ENCODE measurements at places on chromosomes 4 and X.

GRCh38 chr4:151581570-151581969, 172.6 kb downstream of the FHIP1A start:
- no peaks in the 10 kb centered on the region for H3K36me3 ChIP-seq
- no peak overlapping the region for H3K4me3 ChIP-seq
- no peaks in the 10 kb centered on the region for H3K4me1 ChIP-seq
- no peak overlapping the region for H3K27ac ChIP-seq

DNA sequence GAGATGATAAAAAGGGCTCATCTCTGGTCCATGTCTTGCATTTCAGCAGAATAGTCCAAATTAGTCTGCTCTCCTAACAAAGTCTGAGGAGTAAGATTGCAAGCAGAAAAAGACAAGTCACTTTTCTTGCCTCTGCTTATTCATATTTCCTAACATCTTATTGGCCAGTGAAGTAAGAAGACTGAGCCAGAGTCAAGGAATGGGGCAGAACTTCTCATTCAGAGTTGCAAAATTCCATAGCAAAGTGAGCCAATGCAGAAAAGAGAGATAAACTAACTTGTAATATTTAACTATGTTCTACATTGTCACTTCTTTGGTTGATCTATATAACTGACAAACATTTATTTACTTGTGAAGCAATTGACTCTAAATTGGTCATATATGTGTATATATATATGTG, 2304.0 kb downstream of the ARAP2 start:
- no peaks in the 10 kb centered on the region for H3K4me1 ChIP-seq
- DNase-seq: no peak
- no peaks in the 10 kb centered on the region for H3K36me3 ChIP-seq
- H3K27ac ChIP-seq: no peak overlapping the region
- H3K4me3 ChIP-seq: no peak overlapping the region

DNA sequence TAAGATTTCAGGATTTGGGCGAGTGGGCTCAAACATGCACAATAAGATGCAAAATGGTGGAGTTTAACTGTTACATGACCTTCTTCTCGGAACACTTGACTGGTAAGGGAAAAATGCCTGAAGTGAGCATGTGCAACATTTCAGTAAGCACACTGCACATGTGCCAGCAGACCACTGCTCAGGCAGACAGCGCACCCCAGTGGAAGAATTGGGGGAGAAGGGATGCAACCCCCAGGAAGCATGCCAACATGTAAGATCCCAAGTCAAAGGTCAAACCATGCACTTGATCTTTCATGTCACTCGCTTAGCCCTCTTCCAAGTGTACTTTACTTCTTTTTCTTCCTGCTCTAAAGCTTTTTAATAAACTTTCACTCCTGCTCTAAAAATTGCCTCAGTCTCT, 256.3 kb downstream of the CENPC start:
- no peak overlapping the region for H3K27ac ChIP-seq
- no peaks in the 10 kb centered on the region for H3K36me3 ChIP-seq
- H3K4me3 ChIP-seq: no peak overlapping the region
- H3K4me1 ChIP-seq: no peaks in the 10 kb centered on the region
- no peak for DNase-seq
- no peaks in the 10 kb centered on the region for H3K27me3 ChIP-seq

DNA sequence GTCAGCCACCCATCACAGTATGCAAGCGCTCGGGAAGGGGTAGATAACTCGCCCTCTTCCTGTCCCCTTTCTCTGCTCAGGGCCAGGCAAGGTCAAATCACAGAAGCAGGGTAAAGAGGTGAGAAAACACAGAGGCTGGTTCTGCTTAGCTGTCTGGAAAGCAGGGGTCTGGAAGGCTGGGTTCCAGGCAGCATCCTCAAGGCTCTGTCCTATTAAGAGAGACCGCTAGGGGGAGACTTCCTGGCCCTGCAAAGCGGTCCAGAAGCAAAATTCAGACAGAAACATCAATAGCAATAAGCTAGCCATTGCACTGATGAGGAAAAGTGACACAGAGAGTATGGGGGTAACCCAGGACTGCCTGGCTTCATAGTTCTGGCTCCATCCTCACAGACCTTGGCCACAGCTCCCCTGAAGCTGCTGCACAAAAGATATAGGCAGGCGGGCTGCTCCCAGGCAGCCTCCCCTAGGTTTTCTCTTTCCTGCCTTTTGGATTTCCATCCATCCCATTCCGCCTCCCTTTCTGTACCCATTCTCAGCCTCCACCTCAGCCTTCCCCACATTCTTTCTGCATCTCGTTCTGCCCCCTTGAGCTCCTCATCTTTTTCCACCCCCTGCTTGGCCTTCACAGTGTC, 308.5 kb downstream of the EVC2 start:
- H3K4me3 ChIP-seq: no peak overlapping the region
- H3K4me1 ChIP-seq: no peaks in the 10 kb centered on the region
- no peak for DNase-seq
- H3K36me3 ChIP-seq: no peaks in the 10 kb centered on the region
- H3K27ac ChIP-seq: no peak overlapping the region

- no peak for DNase-seq
- no peak overlapping the region for H3K27ac ChIP-seq
- H3K4me1 ChIP-seq: peaks cover 17% of the 10 kb centered on the region
- H3K36me3 ChIP-seq: peaks cover 89% of the 10 kb centered on the region
- no peak overlapping the region for H3K4me3 ChIP-seq
These were observed 14.3 kb downstream of the PIGG start for GRCh38 chr4:513327-513726.

GRCh38 chr4:23937173-23937572, 47.3 kb upstream of the PPARGC1A start:
- no peak for DNase-seq
- no peaks in the 10 kb centered on the region for H3K36me3 ChIP-seq
- H3K27me3 ChIP-seq: no peaks in the 10 kb centered on the region
- no peak overlapping the region for H3K4me3 ChIP-seq

Measured in activated CD4-positive, alpha-beta T cell treated with anti-CD3 and anti-CD28 coated beads, Interleukin-2, amount 10 ng/mL, durations not matched to agents 7 days and 5 days (primary cell).